ENCODE measurements at places on chromosomes 3 and 15.
A peak's percentile ranks its signal among the peaks of the same experiment; 100 is the strongest.

DNA sequence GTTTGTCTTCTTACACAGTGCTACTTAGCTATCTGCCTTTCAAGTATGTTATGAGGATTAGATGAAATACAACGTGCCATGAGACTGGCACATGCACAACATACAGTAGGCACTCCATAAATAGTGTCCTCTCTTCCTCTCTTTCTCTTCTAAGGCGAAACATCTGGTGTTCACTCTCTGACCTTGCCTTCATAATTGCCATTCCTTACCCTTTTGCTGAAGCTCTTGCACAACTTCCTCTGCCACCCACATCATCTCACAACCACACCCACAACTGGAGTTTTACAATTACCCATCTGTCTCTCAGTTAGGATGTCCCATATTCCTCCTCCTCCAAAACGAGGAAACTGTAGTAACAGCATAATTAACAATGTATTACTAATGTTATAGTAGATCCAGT is 26.4 kb upstream of the ACP3 start:
- DNase-seq: no peak

GRCh38 chr15:52144656-52145178 is 32.1 kb upstream of the BCL2L10 start:
- no peak for DNase-seq

DNA sequence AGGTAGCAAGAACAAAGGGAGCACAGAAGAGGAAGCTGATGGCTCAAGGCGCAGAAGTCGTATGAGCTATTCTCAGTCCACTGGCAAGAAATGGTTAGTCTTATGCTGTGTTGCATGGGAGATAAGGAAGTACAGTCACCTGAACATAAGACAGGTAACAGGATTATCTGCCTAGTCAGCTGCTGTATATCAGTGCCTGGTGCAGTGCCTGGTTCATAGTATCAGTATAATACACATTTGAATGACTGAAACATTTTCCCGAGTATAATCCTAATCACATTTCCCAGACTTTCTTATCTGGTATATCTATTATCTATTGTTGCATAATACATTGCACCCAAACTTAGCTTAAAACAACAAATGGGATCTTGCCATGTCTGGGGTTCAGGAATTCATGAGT is 302.5 kb downstream of the GABRG3 start:
- no peak for DNase-seq

- DNase-seq: no peak
These were observed 240.9 kb upstream of the STT3B start for GRCh38 chr3:31291818-31292217.

DNA sequence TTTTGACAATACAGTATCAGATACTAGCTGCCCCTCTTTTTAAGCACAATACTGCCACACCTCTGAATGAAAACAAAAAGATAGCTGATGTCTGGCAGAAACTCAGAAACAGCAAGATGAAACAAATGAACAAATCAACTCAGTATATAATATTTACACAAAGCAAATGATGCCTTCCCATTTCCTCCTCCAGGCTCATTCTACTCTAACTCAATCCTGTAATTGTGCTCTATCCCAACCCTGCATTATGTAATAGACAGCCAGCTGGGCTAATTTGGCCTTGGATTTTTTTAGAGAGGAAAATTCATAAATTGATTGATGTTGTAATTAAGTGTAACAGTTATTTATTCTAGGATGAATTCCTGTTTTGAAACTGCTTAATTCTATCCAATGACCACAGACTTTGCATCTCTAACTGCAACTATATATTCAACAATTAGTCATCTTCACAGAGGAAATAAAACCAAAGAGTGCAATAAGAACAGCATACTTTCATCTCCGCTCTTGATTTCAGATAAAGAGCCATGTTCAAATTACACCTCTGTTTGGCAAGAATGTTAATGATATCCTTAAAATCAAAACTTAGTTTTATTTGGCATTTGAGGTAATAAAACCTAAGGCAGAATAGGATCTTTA is 6.1 kb downstream of the ATG3 start:
- DNase-seq: no peak

GRCh38 chr3:96201463-96201862 is 612.9 kb upstream of the EPHA6 start:
- no peak for DNase-seq

DNA sequence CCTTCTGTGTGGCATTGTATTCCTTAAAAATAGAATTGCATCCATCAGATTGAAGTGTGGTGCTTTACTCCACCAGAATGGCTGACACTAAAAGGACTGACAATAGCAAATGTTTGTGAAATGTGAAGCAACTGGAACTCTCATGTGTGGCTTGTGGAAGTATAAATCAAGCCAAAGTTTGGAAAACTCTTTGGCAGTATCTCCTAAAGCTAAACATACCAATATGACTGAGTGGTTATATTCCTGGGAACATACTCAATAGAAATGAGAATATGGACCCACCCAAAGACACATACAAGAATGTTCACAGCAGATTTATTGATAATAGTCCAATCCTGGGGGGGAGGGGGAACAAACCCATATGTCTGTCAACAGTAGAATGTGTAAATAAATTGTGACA is 87.1 kb downstream of the RARB start:
- no peak for DNase-seq

DNA sequence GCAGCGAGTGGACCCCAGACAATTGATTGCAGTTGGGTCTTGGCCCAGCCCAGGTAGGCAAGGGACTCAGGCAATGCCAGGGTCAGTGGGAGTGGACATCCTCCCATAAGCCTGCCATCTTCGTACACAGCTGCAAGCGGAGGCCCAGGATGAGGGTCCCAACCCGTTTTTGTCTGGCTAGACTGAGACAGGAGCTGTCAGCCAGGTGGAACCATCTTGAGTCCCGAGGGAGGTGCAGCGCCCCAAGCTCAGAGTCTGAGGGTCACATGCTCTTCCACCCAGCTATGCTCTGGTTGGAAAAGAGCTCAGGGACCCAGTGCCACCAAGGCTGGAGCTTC is 22.6 kb upstream of the IP6K2 start:
- DNase-seq: no peak

- no peak for DNase-seq
These were observed 57.9 kb upstream of the SAMMSON start for GRCh38 chr3:69941439-69942176.

DNA sequence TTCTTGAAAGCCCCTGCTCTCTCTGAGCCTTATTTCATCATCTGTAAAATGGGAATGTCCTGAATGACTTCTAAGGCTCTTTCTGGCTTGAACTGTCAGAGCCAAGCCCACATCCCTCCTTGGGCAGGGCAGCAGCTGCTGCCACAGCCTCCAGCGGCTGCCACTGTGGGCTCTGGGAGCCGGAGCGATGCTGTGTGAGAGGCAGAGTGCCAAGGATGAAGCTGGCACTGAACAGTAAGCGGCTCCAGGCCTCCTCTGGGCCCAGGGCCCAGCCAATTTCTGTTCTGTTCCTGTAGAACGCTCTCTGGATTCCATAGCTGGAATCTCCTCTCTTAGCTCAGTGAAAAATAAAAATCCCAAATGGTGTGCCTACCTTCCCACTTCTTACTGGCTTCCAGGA is 4.4 kb downstream of the CPLX3 start:
- no peak for DNase-seq

DNA sequence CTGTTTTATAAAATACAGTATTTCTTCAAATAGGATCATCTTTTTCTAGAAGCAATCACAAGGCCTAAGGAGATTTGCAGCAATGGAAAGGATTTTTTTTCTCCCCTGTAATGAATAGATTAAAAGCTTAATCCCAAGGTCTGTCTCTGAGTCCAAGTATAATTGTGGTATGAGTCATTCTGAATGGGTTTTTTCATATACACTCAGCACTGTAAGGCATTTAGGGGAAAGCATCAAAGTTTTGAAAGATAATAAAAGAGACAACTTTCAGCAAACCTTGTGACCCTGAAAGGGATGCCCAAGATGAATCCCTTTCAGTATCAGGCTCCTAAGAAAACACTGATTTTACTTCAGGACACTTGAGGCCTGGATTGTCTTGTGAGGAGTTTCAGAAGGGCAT is 23.3 kb upstream of the LARS2 start:
- no peak for DNase-seq

- DNase-seq: no peak
These were observed 388.0 kb downstream of the FOXP1 start for GRCh38 chr3:71195492-71195891.

- no peak for DNase-seq
These were observed 133.3 kb downstream of the ALCAM start for GRCh38 chr3:105499961-105500360.

- no peak for DNase-seq
These were observed 1.5 kb downstream of the IGSF10 start for GRCh38 chr3:151459358-151459757.

DNA sequence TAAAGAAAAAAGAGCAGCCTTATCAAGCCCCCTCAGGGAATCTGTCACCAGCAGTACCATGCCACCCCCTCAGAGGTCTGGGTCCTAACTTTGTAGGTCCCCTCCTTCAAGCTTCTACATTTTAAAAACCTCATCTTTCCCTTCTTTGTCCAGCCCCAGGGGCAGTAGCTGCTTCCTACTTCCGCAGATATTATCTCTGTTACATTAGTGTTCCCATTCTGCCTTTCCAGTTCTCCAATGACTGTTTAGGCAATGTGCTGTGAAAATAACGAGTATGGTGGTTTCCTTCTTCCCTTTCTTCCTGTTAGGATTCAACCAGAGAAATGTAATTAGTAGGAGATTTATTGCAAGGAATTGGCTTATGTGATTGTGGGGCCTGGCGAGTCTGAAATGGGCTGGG is 126.1 kb upstream of the TNIK start:
- DNase-seq: no peak

DNA sequence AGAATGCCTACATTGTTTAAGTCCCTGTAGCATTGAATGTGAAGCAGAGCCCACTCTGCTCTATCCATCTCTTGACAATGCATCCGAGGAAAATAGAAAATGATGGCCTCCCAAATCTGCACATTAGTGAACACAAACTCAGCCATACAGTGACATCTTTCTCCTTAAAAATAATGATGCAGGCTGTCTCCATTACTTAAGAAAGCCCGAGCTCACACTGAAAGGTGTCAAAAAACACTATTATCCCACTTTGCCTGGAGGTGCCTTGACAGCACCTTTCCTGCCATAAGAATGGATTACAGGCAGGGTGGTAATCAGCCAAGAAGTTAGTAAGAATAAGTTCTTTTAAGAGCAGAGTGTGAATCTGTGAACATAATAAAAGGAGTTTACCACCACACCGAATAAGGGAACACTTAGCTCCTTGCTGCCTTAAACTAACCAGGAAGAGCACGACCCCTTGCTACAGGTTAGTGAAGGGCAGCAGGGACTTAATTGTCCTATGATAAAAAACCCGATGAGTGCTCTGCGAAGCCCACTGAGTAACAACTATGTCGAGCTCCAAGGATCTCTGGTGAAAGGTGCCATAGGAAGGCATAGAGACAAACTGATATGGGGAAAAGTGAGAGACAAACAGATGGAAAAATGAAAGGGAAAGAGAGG is 123.2 kb upstream of the TUSC7 start:
- no peak for DNase-seq

DNA sequence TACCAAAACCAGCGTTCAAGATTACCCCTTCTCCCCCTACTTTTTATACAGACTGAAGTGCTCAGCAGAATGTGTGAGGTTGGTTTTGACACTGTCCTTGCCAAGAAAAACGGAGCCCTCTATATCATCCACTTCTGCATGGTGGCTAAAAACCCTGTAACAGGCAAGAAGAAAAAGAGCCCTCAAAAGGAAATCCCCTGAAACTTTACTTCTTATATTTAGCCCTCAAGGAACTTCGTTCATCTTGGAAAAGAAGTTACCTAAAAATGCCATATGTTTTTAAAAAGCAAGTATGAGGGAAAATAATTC is 473.6 kb downstream of the FOXP1 start:
- no peak for DNase-seq

DNA sequence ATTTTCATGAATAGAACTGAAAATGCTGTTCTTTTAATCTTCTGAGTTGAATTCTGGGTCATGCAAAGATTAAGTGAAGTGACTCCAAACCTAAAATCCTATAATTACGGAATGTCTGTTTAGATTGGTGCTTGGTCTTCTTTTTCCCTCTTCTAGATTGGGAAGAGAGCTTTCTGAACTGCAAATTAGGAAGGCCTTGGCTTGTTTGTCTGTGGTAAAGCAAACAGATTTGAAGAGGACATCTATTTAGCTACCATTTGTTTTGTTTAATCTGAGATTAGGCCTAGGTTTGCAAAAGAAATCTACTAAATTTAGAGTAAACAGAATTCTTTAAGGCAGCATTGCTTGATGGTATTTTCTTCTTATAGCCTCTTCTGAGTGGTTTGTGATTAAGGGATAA is 23.5 kb downstream of the PAQR9 start:
- DNase-seq: no peak

- DNase-seq: peak; percentile 47
These were observed at the start of gene CMTM7 for GRCh38 chr3:32391643-32392535. Gene CMTM7 (plus strand): TSS chr3:32391853. CDS start chr3:32391907, 54 bp downstream.

DNA sequence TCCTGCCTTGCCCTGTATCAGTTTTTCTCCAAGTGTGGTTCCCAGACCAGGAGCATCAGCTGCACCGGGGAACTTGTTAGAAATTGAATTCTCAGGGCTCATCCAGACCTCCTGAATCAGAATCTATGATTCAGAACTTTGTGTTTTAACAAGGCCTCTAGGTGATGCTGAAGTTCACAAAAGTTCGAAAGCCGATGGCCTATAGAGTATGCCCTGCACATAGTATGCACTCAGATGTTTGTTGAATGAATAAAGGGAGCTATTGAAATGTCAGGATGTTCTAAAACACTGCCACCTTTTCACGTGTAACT is 664 bp upstream of the LARP6 start:
- no peak for DNase-seq

- DNase-seq: no peak
These were observed 556.2 kb upstream of the CFAP20DC start for GRCh38 chr3:59605944-59606534.
